CD4-positive, CD25-positive, alpha-beta regulatory T cell (primary cell): ENCODE measurements at places on chromosomes 4 and X.

DNA sequence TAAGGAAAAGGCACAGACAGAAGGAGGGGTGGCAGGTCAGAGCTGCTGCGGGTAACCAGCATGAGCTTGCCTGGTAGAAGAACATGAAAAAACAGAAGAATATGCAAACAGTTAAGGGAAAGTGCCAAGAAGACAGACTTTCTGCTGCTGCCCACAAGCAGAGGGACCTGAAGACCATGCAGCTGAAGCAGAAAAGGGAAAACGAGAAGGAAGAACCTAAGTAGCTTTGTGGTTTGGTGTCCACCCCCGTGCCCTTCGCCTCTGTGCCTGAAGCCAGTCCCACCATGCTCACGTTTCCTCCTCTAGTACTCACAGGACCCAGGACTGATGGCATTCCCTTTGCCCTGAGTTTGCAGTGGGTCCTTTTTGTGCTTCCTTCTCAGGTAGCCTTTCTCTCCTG is 62.8 kb downstream of the UBA6 start:
- no peak for DNase-seq

GRCh38 chrX:46561824-46562657 is 11.5 kb upstream of the CHST7 start:
- DNase-seq: no peak

- no peak for DNase-seq
Measured at GRCh38 chr4:180058691-180059215, 2184.4 kb upstream of the TENM3 start.

GRCh38 chr4:127995776-127996175 is 30.6 kb downstream of the ABHD18 start:
- DNase-seq: no peak

DNA sequence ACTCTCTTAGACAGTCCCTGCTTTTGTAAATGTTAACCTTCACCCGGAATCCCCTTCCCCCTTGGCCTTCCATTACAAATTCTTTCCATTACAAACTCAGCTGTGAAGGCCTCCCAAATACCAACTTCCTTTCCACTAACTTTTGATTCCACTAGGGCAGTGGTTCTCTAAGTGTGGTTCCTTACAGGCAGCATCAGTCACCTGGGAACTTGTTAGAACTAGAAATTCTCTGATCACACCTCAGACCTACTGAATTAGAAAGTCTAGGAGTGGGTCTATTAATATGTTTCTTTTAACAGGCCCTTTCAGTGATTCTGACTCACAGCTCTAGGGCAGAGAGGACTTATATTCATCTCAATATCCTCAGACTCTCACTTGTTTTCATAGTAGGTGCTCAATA is 19.0 kb upstream of the MRPL1 start:
- DNase-seq: no peak

GRCh38 chr4:89572224-89572858 is 264.6 kb downstream of the SNCA start:
- DNase-seq: no peak
